ENCODE measurements at places on chromosomes 5 and 9.

DNA sequence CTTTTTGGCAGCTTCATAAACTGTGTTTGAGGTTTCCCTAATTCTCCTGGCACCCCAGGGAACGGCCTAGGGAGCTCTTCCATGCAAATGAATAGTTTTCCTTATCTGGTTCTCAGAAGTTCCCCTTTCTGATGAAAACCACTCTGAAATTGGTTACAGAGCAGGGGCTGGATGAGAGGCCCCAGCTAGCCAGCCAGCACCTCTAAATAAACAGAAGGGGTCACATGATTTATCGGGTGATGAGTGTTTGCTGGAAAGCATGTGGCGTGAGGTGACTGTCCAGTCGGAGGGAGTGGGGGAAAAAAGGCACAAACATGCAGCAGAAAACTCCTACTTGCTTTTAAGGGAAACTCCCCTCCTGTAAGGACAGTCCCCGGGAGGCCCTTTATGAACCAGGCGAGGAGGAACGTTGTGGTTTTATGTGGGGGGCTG lies 261.2 kb upstream of the ANKRD55 start:
- DNase-seq: no peak

DNA sequence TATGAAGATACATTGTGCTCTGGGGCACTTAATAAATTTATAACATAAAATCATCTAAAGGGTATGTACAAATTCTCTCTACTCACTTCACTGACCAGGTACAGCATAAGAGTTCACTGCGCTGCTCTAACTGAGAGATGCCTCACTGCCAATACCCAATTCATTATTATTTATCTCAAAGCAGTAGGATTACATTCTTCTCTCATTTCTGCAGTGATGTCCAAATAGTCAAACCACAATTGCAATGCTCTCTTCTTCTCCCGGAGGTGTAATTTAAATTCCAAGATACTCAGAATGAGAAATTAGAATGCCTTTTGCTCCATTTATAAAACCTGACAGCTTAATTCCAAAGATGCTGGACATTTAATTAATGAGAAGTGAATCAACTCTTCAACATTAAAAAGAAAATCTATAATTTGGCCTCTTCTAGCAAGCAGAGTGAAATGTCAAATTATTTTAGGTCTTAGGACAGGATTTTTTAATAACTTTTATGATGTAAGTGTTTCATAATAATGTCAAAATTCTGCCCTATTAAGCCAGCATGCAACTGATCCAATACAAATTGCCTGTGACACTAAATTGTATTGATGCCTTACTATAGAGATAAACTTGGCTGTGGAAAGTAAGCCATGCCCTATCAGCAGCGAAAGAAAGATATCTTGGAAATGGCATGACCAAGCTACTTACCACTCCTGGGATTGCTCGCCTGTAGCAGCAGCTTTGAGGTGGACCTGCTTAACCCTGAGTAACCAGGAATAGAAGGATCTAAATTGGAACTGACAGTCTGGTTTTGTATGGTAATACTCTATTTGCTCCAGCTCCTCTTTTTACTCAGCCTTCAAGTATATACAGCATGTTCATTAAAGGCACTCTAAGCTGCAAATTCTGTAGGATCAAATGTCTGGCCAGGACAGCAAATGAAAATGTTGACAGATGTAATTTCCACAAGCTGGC lies 374.2 kb upstream of the TYRP1 start:
- no peak for DNase-seq

GRCh38 chr5:9632495-9632894 lies 2.3 kb upstream of the TAS2R1 start:
- no peak for DNase-seq

- DNase-seq: no peak
These were observed 794.4 kb upstream of the ACO1 start for GRCh38 chr9:31590091-31590490.

GRCh38 chr5:116242343-116242742 lies 157.5 kb downstream of the COMMD10 start:
- DNase-seq: no peak

DNA sequence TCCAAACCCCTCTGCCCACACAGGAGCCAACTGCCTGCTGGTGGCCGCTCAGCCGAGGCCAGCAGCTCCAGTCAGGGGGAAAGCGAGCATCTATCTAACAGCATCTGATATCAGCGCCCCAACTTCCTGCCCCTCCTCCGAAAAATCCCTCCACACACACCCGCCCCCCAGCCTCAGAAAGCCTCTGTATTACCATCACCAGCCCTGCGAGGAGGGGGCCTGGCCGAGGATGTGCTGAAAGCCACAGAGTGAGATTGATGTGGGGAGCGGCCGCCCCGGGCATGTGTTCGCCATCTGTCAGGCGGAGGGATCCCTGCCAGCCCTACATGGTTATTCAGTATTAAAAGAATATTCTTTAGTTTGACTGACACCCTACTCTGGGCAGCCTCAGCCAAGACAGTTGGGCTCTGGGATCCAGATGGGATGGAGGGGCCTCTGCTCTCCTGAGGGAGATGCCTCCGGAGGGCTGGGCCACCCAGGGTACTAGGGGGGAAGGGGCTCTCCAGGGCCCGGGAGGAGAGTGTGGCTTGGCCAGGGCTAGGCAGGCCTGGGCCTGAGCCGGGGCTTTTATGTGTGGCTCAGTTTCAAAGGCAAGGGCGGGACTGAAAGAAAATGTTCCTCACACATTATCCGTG lies 98.0 kb downstream of the HSD17B3 start:
- DNase-seq: no peak

DNA sequence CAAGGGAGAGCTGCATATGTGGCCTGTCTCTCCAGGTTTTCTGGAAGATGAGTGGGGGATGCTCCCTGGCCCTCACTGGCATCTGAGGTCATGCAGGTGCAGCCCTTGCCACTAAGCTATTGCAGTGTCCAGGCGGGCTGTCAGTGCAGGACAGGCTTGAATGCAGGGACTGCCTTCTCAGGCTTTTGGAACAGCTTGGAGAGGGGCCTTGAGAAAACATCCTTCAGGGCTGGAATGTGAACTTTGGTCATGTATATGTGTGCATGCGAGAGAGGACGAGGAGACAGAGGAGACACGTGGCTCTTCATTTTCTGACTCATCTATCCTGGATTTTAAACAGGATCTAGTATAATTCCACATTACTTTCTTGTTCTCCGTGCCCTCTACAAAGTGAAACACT lies 90.3 kb downstream of the MACROH2A1 start:
- no peak for DNase-seq

DNA sequence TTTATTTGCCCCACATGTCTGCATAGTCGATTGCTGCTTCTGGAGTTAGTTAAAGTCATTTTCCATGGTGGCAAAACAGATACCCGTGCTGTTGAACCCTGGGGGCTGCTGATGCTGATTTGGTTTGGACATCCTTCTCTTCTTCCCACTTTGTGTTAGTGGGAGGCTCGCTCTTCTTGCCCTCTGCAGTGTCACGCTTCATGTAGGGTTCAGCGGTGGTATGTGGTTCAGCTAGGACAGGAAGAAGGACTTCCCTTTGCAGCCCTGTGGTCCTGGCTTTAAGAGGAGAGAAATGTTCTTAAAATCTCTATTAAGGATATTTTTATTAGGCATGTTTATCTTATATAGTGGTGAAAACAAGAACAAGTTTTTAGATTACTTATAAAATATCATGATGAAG lies 36.2 kb downstream of the SLC36A1 start:
- DNase-seq: no peak

DNA sequence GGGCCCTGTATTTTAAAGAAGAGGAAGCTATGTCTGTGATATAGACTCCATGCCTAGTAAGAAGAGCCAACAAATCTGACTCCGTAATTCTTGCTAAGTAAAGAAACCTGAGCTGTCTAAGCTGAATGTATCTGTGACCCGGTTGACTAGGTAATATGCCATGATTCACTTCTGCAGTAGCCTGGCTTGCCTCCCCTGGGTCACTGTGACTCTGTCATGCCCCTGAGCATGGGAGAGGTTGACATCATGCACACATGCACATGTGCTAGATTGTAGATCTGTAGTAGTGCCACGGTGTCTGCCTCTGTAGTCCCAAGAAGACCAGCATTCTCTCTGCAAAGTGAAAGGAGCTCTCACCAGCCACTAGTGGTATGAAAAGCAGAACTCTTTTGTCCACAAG lies 9.1 kb downstream of the SLC22A5 start:
- no peak for DNase-seq

DNA sequence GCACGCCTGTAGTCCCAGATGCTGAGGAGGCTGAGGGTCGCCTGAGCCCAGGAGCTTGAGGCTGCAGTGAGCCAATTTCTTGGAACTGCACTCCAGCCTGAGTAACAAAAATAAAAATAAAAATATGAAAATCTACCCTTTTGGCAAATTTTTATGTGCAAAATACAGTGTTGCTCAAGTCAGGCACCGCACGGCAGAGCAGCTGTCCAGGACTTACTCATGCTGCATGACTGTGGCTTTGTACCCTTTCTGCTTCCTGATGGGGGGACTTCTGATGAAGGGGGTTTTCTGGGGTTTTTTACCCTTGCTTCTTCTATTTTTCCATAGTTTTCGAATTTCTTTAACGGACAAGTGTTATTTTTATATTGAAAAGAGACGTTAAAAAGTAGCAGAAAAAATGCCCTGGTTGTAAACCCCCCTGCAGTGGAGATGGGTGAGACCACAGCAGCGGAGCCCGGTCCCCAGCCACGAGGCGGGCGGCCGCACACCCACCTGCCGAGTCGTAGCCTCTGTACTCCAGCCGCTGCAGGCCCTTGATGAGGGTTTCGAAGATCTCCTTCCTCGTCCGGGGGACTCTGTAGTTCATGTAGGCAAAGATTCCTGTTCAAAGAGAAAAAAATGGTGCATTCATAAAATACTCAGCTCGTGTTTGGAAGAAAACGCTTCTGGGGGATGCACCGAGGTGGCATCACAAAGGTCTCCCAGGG lies 15.0 kb downstream of the GFPT2 start:
- no peak for DNase-seq

- no peak for DNase-seq
These were observed 15.1 kb downstream of the SNCAIP start for GRCh38 chr5:122327110-122327509.

DNA sequence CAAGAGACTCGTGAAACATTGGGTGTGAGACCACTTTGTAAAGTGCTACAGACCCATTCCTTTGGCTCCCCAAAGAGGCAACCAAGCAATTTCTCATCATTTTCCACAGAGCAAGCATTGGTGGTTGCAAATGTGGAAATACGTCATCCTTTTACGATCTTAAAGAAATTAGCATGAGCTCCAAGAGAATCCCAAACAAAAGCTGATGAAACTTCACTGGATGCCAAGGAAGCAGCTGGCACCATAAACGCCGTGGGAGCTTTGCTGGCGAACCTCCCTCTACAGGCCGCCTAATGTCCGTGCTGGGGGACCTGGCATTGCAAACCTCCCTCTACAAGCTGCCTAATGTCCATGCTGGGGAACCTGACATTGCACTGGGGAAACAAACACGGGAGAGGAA lies 432.4 kb downstream of the ACTL7B start:
- DNase-seq: no peak

DNA sequence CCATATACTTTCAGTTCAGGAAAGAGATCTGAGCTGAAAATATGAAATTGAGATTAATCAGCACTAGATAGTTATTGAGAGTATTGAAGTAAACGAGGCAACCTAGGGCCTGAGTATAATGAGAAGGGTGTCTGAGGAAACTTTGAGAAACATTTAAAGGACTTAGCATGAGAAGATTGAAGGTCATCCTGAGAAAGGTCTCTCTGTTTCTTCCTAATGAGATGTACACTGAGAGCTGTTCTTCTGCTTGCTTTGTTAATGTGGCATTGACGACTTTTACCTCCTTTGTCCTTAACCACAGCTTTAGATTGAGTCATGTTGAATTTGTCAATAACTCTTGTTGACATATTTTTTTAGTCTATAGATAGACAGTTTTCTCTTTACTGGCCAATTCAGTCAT lies 145.1 kb upstream of the ACTBL2 start:
- DNase-seq: no peak

GRCh38 chr5:133905424-133905823 lies 63.0 kb downstream of the C5orf15 start:
- DNase-seq: no peak

GRCh38 chr9:119768266-119768665 lies 399.0 kb upstream of the BRINP1 start:
- DNase-seq: no peak

GRCh38 chr9:135501261-135502167 lies 1.0 kb downstream of the MRPS2 start:
- DNase-seq: no peak

DNA sequence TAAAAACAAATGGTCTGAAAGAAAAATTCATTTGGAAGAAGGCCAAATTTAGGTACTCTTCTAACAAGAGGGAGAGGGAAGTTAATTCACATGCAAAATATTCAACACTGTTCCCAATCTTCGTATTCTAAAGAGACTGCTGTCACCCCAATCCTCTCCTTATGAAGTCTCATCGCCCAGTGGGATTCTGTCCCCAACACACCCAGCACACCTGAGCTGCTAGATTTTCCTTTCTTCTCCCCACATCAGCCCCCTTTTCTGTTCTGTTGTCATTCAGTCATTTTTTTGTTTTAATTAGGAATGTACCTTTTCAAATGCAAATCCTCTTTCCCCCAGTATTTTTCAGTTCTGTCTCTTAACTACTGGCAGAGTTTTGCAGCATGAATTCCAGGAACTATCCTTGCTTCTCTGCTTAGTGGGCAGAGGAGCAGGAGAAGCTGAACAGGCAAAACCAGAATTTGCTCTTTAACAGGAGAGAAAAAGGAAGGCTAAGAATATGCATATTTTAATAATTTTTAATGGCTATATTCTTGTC lies 366.9 kb downstream of the MAN2A1 start:
- DNase-seq: no peak

GRCh38 chr5:5291357-5291756 lies 131.1 kb upstream of the ICE1 start:
- no peak for DNase-seq

DNA sequence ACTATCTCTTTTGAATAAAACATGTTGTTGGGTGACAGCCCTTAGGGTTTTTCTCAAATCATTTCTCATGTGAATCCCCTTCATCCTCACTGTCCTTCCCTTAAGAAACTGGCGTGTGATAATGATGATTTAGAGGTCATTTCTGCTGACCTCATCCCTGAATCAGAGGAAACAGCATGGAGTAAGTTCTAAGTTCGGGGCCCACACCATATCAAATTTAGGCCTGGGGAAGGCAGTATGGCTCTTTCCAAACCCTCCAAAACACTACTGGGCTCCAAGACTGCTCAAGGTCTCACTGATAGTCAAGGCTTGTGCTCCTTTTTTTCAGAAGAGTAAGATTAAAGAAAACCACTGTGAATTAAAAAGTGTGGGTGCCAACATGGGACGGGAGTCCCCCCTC lies 872 bp upstream of the SMIM3 start:
- DNase-seq: no peak

DNA sequence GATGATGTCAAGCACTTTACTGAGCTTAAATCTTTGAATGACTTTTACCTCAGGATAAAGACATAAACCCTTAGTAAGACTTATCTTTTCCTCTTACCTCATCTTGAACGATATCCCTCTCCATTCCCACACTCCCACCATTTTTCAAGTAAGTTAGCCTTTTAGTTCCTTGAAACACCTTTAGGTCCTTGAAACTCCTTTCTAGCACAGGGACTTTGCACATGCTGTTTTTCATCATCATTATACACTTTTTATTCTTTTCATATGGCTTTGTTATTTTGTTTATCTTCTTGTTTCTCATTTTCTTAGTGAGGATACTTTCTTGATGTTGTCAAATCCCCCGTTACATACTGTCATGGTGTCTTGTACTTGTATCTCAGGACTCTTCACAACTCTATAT lies 24.8 kb downstream of the YTHDC2 start:
- DNase-seq: no peak

- DNase-seq: no peak
These were observed 1.0 kb upstream of the FOXE1 start for GRCh38 chr9:97852001-97852398.
